CD8-positive, alpha-beta memory T cell (primary cell): ENCODE measurements at places on chromosomes 16 and 17. TPM values are rescaled to one million over a fixed set of nuclear protein-coding genes. Genes with fewer than 3 reads are reported as not detected.

GRCh38 chr17:50266384-50267073 is 7.7 kb upstream of the TMEM92 start:
- H3K27me3 ChIP-seq = no peaks in the 10 kb centered on the region
- no peaks in the 10 kb centered on the region for H3K4me1 ChIP-seq
- no peak overlapping the region for H3K4me3 ChIP-seq
- H3K36me3 ChIP-seq = no peaks in the 10 kb centered on the region
- H3K27ac ChIP-seq = no peak overlapping the region
- no peak for DNase-seq

GRCh38 chr17:27385626-27386025 is 70.6 kb upstream of the KSR1 start:
- no peaks in the 10 kb centered on the region for H3K36me3 ChIP-seq
- no peak for DNase-seq
- no peak overlapping the region for H3K27ac ChIP-seq
- no peak overlapping the region for H3K4me3 ChIP-seq
- H3K4me1 ChIP-seq = peaks cover 1% of the 10 kb centered on the region
- H3K27me3 ChIP-seq = no peaks in the 10 kb centered on the region

DNA sequence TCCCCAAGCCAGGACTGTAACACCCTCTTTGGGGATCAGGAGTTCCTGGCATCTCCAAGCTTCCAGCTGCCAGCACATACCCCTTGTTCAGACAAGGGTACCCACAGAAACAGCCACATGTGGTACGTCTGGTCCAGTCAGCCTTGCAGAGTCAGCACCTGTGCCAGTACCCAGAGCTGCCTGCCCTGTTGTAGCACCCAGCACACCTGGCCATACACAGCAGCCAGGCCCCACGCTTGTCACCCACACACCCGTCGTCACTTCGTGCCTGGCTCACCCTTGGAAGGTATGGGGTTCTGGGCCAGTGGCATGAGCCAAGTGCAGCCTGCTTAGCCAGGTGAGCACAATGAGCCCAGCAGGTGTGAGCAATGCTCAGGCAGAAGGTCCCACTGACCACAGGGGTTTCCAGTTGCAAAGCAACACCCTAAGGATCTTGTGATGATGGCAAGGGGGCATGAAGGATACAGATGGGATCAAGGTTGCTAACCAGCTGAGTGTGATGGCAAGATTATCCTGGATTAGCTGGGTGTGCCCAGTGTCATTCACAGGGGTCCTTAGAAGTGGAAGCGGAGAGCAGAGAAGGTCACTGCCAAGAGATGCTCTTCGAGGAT is 202.3 kb downstream of the CPPED1 start:
- H3K27me3 ChIP-seq = no peaks in the 10 kb centered on the region
- no peak overlapping the region for H3K4me3 ChIP-seq
- no peak for DNase-seq
- no peaks in the 10 kb centered on the region for H3K36me3 ChIP-seq
- no peak overlapping the region for H3K27ac ChIP-seq

DNA sequence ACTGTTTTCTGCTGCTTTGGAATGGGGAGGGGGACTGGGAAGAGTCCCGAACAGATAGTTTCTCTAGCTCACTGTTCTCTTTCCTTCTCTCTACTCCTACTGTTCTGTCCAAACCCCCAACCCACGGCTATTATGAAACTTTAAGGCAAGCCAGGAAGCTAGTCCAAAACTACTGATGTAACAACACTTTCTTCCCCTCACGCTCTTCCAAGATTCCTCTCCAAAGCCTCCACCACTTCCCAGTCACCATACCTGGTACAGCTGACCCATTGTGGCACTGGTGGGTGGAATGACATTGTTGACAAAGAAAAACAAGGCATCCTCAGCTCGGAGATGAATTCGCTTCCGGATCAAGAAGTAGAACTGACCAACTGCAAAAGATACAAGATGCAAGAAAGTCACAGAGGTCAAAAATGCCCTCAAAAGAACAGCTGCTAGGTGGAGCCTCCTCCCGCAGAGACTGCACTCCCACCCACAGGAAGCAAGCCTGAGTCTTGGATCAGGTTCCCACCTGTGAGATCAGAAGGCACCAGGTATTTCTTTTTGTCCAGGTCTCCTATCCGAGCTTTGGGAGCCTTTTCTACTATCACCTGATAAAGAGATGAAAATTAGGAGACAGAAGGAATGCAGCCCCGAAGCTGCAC is 1.0 kb downstream of the GABARAP start:
- H3K27ac ChIP-seq = peak overlapping the region; percentile 69
- H3K4me1 ChIP-seq = peaks cover 35% of the 10 kb centered on the region
- peaks cover 26% of the 10 kb centered on the region for H3K36me3 ChIP-seq
- H3K4me3 ChIP-seq = peak overlapping the region; percentile 78

GRCh38 chr17:68908045-68908444 is 47.1 kb downstream of the ABCA8 start:
- no peaks in the 10 kb centered on the region for H3K36me3 ChIP-seq
- no peak for DNase-seq
- no peak overlapping the region for H3K4me3 ChIP-seq
- H3K27ac ChIP-seq = no peak overlapping the region
- H3K27me3 ChIP-seq = no peaks in the 10 kb centered on the region

- H3K4me3 ChIP-seq = no peak overlapping the region
- H3K27ac ChIP-seq = no peak overlapping the region
- H3K36me3 ChIP-seq = no peaks in the 10 kb centered on the region
- no peak for DNase-seq
These were observed 4.1 kb upstream of the VPS4A start for GRCh38 chr16:69307091-69307490.

DNA sequence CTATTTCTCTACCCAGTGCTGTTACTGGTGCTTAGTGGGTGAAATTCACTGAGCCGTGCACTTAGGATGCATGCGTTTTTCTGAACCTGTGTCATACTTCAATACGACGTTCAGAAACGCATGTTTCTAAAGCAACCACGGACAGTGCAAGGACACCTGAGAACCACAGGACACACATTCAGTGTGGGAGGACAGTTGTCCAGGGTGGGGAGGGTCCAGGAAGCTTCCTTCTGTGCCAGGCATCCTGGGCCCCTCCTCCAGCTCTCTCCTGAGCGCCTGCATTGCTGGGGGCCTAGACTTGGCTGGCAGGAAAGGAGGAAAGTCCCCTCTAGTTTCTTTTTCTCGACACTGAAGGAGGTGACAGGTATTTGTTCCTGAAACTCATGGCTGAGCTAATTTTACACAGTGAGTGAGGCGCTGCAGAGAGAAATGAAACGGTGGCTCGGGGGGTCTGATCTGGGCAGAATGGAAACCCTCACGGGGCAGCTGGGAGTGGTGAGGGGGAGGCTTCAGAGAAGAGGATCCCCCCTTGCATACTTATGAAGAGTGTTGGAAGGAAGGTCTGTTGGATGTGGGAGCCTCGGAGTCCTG is 89.9 kb downstream of the IRF8 start:
- peaks cover 4% of the 10 kb centered on the region for H3K27me3 ChIP-seq
- H3K36me3 ChIP-seq = no peaks in the 10 kb centered on the region
- no peak for DNase-seq
- H3K4me3 ChIP-seq = no peak overlapping the region
- no peak overlapping the region for H3K27ac ChIP-seq
- H3K4me1 ChIP-seq = peaks cover 6% of the 10 kb centered on the region

DNA sequence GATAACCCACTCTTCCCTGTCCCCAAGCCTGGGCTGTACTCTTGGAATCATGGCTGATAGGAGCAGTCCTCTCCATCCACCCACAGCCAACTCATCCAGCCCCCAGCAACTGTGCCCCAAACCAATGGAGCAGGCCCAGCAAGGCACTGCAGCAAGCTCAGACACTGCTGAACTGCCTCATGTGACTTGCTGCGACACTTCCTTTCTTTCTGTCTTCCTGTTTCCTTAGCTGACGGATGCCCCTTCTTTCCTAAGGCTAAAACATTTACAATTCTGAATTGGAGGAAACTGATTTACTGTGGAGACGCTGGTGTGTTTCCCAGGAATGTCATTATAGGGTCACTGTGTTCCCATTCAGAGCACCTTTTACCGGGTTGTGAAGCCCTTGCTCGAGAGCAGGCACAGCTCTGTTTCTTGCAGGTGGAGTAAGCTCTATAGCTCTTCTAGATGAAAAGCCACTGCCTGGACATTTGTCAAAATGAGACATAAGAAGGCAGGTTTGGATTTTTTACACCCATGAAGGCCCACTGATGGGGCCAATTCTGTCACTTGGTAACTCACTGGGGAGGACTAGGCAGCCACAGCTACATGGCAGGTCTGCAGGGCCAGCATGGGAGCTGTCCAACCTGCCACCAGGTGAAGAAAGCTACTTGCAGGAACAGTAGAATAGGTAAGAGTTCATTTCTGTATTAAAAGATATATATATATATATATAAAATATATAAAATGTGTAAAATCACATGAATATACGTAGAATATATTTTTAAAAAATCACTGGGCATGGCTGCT is 27.4 kb downstream of the TMEM11 start:
- H3K36me3 ChIP-seq = peaks cover 10% of the 10 kb centered on the region
- no peak for DNase-seq
- H3K27me3 ChIP-seq = no peaks in the 10 kb centered on the region
- H3K4me3 ChIP-seq = no peak overlapping the region

- H3K27ac ChIP-seq = no peak overlapping the region
- peak; percentile 58 for DNase-seq
- no peaks in the 10 kb centered on the region for H3K36me3 ChIP-seq
These were observed 8.5 kb downstream of the CCL18 start for GRCh38 chr17:36072431-36073121.

- H3K27ac ChIP-seq = no peak overlapping the region
- peaks cover 39% of the 10 kb centered on the region for H3K4me1 ChIP-seq
- H3K4me3 ChIP-seq = no peak overlapping the region
- H3K27me3 ChIP-seq = peaks cover 4% of the 10 kb centered on the region
These were observed 58.3 kb downstream of the PRMT7 start for GRCh38 chr16:68369168-68369567.

DNA sequence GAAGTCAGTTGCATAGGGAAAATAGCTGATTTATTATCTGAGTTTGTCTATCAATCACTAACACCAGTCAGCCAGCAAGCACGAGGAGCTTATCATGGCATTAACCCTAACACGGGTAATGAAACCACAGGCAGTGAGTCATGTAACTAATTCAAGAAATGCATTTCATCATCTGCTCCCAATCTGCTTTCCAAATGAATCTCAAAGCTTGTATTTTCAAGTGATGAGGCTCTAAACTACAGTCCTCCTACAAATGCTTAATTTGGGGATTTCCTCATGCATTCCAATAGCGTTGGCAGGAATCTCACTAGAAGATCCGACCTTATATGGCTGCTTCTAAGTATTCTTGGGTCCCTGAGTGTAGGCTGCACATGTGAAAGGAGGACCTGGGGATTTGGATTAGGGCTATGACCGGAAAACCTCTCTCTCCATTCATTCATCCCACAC is 118.4 kb upstream of the HSBP1 start:
- H3K4me1 ChIP-seq = no peaks in the 10 kb centered on the region
- no peak overlapping the region for H3K27ac ChIP-seq
- no peak overlapping the region for H3K4me3 ChIP-seq
- DNase-seq = no peak
- no peaks in the 10 kb centered on the region for H3K27me3 ChIP-seq

GRCh38 chr17:17701658-17702057 is 20.4 kb downstream of the RAI1 start:
- DNase-seq = no peak
- H3K36me3 ChIP-seq = no peaks in the 10 kb centered on the region
- H3K4me3 ChIP-seq = no peak overlapping the region
- no peaks in the 10 kb centered on the region for H3K4me1 ChIP-seq
- no peaks in the 10 kb centered on the region for H3K27me3 ChIP-seq
- no peak overlapping the region for H3K27ac ChIP-seq

DNA sequence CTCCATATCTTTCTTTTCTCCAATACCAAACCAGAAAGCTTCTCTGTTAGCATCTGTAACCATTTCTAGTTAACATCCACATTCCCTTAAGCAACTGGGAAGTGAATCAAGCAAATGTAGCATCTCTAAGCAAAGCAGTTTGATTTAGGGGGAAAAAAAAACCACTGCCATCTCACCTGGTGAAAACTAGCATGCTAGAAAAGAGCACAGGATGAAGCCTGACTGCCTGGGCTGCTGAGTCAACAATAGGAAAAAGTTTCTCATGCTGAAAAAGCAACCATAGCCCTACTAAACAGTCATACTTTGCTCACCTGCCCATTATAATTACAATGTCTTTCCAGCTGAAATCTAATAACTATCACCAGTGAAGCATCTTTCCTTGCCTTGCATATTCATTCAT is 139.3 kb downstream of the ANKFN1 start:
- H3K4me3 ChIP-seq = no peak overlapping the region
- H3K4me1 ChIP-seq = peaks cover 10% of the 10 kb centered on the region
- no peaks in the 10 kb centered on the region for H3K36me3 ChIP-seq
- H3K27me3 ChIP-seq = no peaks in the 10 kb centered on the region

DNA sequence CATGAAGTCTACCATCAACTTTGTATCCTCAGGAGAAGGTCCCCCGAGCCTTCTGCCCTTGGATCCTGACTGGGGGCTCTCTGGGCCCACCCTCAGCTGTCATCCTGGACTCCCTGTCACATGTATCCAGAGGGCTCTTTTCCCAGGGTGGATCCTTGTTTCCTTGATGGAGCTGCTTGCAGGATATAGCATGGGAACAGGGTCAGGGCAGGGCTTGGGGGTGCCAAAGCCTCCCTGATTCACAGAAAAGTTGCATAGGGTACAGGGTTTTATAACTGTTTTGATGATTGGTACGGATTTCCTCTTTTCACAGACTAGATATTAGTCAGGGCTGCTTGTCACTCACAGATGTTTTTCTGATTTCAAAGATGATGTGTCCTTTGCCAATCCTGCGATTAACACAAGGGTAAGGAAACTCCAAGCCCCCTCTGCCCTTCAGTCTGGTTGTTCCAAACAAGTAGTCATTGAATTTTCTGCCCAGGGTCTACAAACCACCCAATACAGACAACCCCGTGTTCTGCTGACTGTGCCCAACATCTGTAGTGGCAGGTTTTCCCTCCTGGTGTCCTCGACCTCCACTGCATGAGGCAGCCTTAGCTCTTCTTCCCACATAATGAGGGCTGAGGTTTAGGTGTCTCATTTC is 20.6 kb upstream of the SLC35G3 start:
- peak overlapping the region; percentile 40 for H3K27ac ChIP-seq
- peak overlapping the region; percentile 61 for H3K4me3 ChIP-seq
- no peaks in the 10 kb centered on the region for H3K36me3 ChIP-seq
- H3K27me3 ChIP-seq = no peaks in the 10 kb centered on the region
- DNase-seq = no peak
- H3K4me1 ChIP-seq = peaks cover 93% of the 10 kb centered on the region

DNA sequence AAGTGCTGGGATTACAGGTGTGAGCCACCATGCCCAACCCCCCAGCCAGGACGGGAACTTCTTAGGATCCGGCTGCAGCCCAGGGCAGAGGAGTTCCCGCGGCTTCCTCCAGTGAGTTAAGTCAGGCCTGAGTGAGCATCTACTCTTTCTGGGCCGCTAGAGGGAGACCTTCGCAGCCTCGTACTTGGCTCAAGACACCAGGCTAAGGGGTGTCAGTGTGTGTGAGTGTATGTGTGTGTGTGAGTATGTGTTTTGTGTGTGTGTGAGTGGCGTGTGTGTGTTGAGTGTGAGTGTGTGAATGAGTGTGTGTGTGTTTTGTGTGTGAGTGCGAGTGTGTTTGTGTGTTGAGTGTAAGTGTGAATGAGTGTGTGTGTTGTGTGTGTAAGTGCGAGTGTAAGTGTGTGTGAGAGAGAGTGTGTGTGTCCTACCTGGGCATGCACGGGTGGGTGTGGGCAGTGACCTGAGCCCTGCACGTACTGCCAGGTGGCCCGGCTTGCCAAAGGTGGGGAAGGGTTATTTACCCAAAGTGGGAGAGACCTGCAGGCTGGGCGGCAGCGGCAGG is 58.5 kb downstream of the TMEM235 start:
- H3K4me3 ChIP-seq = no peak overlapping the region
- peak; percentile 72 for DNase-seq
- H3K36me3 ChIP-seq = no peaks in the 10 kb centered on the region
- H3K27ac ChIP-seq = no peak overlapping the region
- H3K27me3 ChIP-seq = no peaks in the 10 kb centered on the region

OR4D1 gene
- total RNA-seq = 0.26 TPM

CCDC78 gene
- total RNA-seq = 9.8 TPM

CUEDC1 gene
- total RNA-seq = 0.33 TPM

RASD1 gene
- total RNA-seq = 1.1 TPM

G6PC1 gene
- total RNA-seq = not detected

ICAM2 gene
- total RNA-seq = 77.4 TPM

CCDC137 gene
- total RNA-seq = 70.7 TPM
